ENCODE measurements at places on chromosomes 1 and 21. TPM values are rescaled to one million over a fixed set of nuclear protein-coding genes. Genes with fewer than 3 reads are reported as not detected.

The CYB5RL gene
- total RNA-seq: 3.9 TPM

The CACNA1E gene
- total RNA-seq: under 0.01 TPM

The CFAP126 gene
- not detected for total RNA-seq

The LCE3E gene
- total RNA-seq: not detected

The C1orf50 gene
- 5.9 TPM for total RNA-seq

The MTF2 gene
- total RNA-seq: 24.5 TPM

The FAM3B gene
- not detected for total RNA-seq

The CD101 gene
- total RNA-seq: under 0.01 TPM

The LY9 gene
- not detected for total RNA-seq

The S100A12 gene
- not detected for total RNA-seq

The ZMYM4 gene
- 33.4 TPM for total RNA-seq

The OR2L2 gene
- not detected for total RNA-seq

The CYP4Z1 gene
- total RNA-seq: not detected

The NBPF15 gene
- total RNA-seq: 31.3 TPM

The C21orf58 gene
- 6.9 TPM for total RNA-seq

The SLC6A17 gene
- total RNA-seq: 0.28 TPM

The PADI1 gene
- 0.28 TPM for total RNA-seq

The ECM1 gene
- 13.8 TPM for total RNA-seq

The HES5 gene
- total RNA-seq: 0.28 TPM

The AMY2A gene
- total RNA-seq: not detected

The CYP2J2 gene
- total RNA-seq: not detected

The NHLH2 gene
- total RNA-seq: not detected

The TNFRSF18 gene
- not detected for total RNA-seq

The DCDC2B gene
- total RNA-seq: not detected

The ERICH3 gene
- not detected for total RNA-seq

The GCSAML gene
- total RNA-seq: not detected

The NEXN gene
- total RNA-seq: 11.6 TPM

The PGLYRP4 gene
- not detected for total RNA-seq

The C1orf167 gene
- not detected for total RNA-seq

The LCE2A gene
- total RNA-seq: not detected

The SV2A gene
- 8.7 TPM for total RNA-seq

The KRTAP11-1 gene
- total RNA-seq: not detected

The SRRM1 gene
- total RNA-seq: 34.7 TPM

The NBPF6 gene
- not detected for total RNA-seq

The RNU1-3 gene
- total RNA-seq: under 0.01 TPM

The AADACL3 gene
- not detected for total RNA-seq

The FAM177B gene
- total RNA-seq: not detected

The CELA3A gene
- total RNA-seq: not detected

Measured in regular cardiac myocyte (primary cell).